ENCODE measurements at places on chromosomes 7 and 10.
A peak's percentile ranks its signal among the peaks of the same experiment; 100 is the strongest.

DNA sequence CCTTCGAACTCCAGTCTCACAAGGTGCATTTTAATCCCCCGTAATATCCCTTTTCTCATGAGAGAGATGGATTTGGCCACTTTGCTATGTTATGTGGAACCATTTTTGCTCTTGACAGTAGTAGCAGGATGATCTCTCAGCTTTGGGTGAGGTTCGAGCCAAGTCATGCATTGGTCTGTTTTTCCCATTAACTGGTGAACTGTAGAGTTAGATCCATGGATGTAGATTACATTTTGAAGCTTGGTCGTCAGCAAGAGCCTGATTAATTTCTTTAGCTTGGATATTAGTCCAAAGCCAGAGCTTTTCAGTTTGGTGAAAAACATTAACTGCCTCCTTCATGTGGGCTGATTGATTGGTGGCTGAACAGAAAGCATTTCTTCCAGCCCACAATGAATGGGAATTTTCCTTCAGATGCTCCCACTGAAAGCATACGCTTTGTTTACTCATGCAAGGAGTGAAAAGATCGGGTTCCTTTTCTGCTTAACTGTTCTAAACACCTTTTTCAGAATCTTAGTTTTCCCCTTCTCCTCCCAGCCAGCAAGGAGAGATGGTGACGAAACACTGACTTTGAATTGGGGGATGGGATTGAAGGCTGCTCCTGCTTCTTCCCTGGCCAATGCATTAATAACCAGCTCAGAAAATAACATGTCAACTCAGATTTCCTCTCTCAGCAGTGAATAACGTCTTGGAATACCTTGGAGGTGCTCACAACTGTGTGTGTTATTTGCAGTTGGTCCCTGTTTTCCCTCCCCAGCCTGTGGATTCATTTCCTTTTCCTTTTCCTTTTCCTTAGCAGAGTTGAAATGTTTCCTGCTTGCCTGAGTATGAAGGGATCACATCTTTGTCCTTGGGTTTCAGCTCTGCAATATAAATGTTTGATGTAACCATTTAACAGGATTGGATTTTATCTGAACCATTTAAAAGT, 351.8 kb upstream of the FZD8 start:
- DNase-seq, result no peak

GRCh38 chr7:33673029-33673700, 232.2 kb upstream of the BMPER start:
- DNase-seq, result no peak

DNA sequence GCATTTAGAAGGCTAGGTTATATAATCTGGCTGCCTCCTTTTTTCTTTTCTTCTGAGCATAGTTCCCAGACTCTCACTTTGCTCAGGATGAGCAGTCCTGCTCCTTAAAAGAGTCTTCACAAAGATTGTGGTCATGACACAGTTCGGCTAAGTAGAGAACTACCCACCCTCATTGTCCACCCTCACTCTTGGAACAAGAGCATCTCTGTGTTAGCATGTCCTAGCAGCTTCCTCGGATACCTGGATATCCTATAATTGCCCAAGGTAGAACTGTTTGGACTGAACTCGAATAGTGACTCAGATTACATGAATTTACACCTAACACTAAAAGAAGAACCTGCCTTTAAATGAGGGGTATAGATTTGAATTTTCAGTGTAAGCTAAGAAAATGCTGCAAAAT, 572.0 kb downstream of the SUGCT start:
- no peak for DNase-seq

GRCh38 chr7:130486114-130486953, 5.6 kb upstream of the MEST start:
- DNase-seq, result no peak

GRCh38 chr7:1727079-1727478, 57.0 kb downstream of the ELFN1 start:
- no peak for DNase-seq

DNA sequence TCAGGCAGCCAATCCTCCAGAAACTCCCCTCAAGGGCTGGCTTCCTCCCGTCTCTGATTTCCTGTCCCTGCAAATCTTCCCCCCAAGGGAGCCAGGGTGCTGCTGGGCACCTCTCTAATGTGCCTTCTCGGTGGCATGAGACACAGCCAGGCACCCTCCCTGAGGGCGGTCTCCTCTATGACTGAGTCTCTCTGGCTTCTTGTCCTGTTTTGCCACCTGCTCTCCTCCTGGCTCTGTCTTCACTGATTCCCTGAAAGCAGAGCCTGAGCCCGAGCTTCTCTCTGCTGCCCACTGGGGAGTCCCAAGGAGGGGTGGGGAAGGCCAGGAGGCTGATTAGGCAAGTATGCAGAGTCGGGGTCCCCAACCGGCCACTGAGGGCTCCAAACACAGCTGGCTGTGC, 60.4 kb upstream of the INSIG1 start:
- no peak for DNase-seq

GRCh38 chr10:18437486-18437885, 213.9 kb downstream of the NSUN6 start:
- peak; percentile 16 for DNase-seq

DNA sequence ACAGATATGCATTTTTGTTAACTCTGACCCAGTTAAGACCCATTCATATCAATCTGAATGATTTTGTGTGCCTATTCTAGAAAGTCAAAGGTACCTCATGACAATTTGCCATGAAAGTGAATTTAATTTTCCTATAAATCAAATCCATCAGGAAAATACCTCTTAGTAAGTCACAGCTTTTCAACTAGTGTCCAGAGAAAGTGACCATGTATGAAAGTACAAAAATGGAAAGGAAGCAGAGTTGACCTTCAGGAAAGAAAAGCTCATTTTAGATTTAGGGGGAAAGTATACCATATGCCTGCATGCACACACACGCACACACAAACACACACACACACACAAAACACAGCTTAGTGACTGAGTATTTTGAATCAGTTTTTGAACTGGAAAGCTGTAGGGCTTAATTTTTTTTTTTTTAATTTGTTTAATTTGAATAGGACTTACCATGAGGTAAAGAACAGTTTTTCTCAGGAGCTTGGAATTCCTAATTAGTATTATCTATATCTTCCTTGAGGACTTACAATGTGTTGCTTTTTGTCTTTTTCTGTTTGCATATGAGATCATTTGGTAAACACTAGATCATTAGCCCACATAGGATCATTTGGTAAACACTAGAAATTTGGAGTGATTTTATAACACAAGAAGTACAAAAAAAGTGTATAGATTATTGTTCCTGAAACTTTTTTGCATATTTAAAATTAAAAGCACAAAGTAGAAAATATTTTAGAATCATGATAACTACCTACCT, 61.6 kb downstream of the ZNF277 start:
- DNase-seq, result no peak

- peak; percentile 98 for DNase-seq
Observed at GRCh38 chr7:89232-90019, 102.9 kb upstream of the FAM20C start.

DNA sequence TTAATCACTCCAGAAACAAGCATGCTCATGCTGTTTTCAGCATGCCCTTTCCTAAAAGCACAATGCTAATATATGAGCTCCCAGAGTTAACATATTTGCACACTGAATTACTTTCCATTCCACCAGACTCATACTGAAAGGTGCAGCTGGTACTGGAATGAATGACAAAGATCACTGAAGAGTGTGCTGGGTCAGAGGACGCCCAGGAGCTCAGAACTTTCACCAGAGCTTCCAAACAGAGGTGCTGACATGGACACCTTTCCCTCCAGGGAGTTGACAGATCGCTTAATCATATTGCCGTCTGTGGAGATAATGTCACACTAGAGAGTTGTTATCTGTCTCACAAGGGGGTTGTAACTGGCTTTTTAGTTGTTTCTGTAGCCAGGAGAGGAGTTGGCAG, 292.9 kb downstream of the LHFPL3 start:
- no peak for DNase-seq

DNA sequence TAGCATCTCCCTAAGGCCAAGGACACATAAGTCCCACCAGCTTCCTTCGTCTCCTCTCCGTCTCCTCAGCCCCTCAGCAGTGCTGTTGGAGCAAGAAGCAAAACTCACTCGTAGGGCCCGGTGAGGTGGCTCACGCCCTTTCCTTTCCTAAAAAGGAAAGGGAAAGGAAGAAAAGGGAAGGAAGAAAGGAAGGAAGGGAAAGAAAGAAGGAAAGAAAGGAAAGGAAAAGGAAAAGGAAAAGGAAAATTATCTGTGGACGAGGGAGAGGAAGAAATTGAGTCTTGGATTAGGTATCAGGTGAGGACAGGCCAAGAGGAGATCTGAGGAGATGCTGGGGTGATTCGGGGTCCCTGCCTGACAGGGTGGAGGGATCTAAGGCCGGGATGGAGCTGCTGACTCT, 3.1 kb upstream of the ZNF316 start:
- no peak for DNase-seq

DNA sequence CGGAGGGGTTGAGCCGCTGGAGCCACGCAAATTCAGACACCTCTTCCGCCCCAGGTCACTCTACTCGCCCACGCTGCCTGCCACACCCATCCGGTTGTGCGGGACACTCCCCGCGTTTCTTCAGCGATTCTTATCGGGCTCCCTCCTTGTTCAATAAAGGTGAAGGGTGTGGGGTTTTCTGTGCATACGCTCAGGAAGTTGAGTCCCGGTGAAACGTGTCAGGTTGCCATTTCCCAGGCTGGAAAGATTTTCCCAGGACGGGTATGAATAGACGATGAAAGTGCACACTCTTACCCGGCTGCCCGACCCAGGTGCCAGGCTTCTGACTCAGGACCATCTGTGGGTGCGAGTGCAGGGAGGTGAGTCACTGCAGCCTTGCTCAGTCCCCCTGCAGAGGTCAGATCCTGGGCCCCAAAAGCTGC, 22.0 kb downstream of the KLF6 start:
- peak; percentile 71 for DNase-seq

DNA sequence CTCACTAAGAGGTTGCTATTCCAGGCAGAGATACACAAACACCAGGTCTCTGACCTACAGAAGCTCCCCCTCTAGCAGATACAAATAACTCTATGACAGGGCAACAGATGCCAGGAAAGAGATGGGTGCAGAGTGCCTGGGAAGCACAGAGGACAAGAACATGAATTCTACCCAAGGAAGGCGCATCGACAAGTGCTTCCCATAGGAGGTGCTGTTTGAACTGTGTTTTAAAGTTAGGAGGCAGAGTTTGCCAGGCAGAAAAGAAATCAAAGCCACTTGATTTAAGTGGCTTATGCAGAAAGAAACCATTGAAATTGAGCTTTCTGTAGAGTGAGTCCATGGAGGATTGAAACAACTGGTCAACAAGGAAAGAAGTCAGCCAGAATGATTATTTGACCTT, 35.3 kb upstream of the EGR2 start:
- no peak for DNase-seq

DNA sequence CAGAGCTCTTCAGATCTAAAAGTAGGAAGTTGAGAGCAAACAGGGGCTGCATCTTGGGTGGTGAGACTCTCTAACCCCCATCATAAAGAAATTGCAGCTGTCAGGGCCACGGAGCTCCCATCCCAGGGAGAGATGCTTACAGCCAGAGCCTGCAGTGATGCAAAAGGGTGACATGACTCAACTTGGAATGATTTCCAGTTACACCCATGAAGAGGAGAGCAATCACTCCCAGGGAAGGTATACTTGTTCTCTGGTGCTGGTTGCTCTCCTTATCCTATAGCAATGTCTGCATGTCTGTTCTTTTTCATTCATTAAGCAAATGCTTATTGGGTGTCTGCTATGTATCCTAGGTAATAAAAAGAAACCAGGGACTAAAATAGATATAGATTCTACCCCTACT, 228.0 kb downstream of the RAB11FIP2 start:
- DNase-seq, result no peak

All from astrocyte (in vitro differentiated cells and primary cell).